Bladder microvascular endothelial cell (primary cell): ENCODE measurements at places on chromosomes 6 and 20. TPM values are rescaled to one million over a fixed set of nuclear protein-coding genes. Genes with fewer than 3 reads are reported as not detected.

Gene PSORS1C2
- total RNA-seq, result not detected in 2 replicates

Gene ANKRD66
- not detected in 2 replicates for total RNA-seq

Gene C6orf163
- 0.65 and 1.3 TPM in 2 replicates for total RNA-seq

Gene DAAM2
- 0.16 and 0.57 TPM in 2 replicates for total RNA-seq

Gene SAMD5
- total RNA-seq, result 0.65 and 0.69 TPM in 2 replicates

Gene GJA10
- not detected in 2 replicates for total RNA-seq

Gene RAMACL
- 1.8 and 13.3 TPM in 2 replicates for total RNA-seq

Gene HLA-DMA
- 1.1 and 2.6 TPM in 2 replicates for total RNA-seq

Gene HCK
- 0.06 TPM in 1 of 2 replicates, not detected in the other for total RNA-seq

Gene HRH3
- total RNA-seq, result not detected in 2 replicates

Gene LKAAEAR1
- 0.16 and 0.25 TPM in 2 replicates for total RNA-seq

Gene TUBB2A
- total RNA-seq, result 57.5 and 91.3 TPM in 2 replicates

Gene ADAM33
- total RNA-seq, result 0.16 TPM in 1 of 2 replicates, not detected in the other

Gene C6orf118
- total RNA-seq, result not detected in 2 replicates

Gene C20orf204
- 2.8 and 4.5 TPM in 2 replicates for total RNA-seq

Gene ANGPT4
- not detected in 2 replicates for total RNA-seq

Gene SIM1
- total RNA-seq, result under 0.01 TPM in 1 of 2 replicates, not detected in the other

Gene EDN3
- not detected in 2 replicates for total RNA-seq

Gene KCNQ2
- total RNA-seq, result not detected in 2 replicates

Gene MOG
- not detected in 2 replicates for total RNA-seq

Gene PROCR
- total RNA-seq, result 90.3 and 124 TPM in 2 replicates

Gene MATN4
- 0.06 TPM in 1 of 2 replicates, not detected in the other for total RNA-seq
